GF-D8 (cell line): ENCODE measurements at places on chromosomes 6 and 20.

DNA sequence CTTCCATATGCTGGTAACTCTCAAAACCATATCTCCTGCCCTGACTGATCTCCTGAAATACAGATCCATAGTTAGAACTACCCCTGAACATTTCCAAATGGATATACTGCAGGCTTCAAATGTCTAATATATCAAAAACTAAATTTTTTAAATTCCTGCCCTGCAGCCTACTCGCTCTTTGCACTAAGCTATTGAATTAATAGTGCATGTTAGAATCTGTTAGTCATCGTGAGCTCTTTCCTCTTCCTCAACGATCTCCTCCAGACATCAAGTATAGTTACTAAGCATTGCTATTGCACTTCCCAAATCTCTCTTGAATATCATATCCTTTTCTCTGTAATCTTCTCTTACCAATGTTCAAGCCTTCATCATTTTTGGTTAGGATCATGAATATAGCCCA lies 26.0 kb upstream of the RSPO3 start:
- DNase-seq: no peak

- no peak for DNase-seq
Measured at GRCh38 chr6:160293844-160294243, 35.2 kb upstream of the SLC22A2 start.

DNA sequence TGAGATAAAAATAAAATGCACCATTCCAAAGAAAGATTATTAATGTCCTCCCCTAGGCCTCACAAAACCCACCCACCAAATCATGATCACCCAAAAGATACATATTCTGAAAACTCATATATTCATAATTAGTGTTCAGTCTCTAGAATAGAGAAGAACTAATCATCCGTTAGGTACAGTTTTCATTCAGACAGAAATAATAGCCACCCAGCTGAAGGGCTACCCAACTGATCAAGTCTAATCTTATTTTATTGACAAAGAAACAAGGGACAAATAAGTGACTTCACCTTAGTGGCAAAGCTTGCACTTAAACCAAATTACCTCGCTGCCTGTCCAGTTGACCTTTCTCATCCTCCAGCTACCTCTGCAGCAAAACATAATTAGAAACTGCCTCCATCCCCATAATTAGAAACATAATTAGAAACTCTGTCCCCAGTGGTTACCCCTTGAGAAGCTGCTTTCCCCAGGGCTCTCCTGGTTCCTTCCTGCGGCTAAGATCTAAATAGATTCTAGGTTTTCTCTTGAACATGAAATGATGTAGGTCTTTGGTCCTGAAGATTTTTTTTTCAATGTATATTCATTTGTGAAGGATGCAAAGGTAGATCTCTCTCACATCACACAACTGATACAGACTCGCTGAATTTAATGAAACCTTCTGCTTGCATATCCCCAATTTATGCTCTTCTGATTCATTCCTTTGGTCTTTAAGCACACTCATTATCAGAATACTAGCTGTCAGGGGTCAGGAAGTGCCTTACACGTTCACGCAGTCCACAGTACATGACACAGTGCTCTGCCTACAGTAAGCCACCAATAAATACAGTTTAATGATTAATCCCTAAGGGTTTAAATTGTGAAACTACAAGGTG lies 46.3 kb downstream of the HBS1L start:
- no peak for DNase-seq

DNA sequence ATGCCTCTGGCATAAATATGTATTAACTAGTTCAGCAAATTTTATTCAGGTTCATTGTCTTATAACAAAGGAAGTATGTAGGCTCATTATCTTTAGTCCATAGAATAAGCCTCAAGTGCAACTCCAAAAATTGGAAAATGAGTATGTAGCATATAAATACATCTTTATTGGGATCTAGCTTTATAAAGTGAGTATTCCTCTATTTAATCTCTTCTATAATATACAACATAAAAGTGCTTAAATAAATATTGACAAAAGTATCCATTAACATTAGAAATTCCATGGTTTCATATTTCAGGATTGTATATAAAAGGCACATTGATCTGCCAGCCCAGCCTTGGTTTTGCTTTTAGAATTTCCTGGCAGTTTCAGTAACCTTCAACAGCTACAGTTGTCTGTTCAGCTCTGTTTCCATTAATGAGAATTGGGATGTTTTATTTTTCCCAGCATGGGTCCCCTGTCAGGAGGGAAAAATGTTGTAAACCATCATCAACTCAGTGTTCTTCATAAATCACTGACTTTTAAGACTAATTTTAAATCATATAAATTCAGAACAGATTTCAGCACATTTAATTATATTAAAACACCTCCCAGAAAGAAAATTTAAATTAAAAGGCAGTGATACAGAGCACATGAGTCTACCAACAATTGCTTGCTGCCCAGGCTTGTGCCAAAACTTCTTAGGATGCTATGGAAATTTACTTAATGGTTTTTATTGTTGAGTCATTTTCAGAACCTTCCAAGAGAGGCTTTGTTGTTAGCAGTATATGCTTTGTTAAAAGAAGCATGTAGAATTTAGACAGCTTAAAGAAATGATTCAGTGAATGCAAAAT lies 119.7 kb downstream of the ADGRG6 start:
- DNase-seq: no peak

DNA sequence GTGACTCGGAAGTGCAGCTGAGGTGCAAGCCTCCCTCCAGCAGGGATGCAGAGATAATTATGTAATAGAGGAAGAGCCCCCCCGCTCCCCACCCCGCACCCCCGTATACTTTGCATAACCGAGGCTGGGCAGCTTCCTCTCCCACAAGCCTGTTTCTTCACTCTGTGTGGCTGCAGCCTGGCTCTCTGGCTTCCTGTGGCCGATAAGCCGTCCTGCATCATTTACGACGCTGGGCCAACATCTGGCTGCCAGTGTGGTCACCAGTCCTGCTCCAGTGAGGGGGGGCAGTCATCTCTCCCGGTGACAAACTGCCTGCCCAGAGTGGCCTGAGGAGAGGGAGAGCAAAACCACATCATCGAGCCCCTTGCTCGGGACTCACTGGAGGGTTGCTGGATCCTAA lies 59.2 kb downstream of the RBM38 start:
- DNase-seq: peak; percentile 94

- DNase-seq: no peak
Measured at GRCh38 chr20:58850693-58851174, at the start of gene GNAS-AS1. TSS of gene GNAS-AS1 (minus strand) at chr20:58850902.

DNA sequence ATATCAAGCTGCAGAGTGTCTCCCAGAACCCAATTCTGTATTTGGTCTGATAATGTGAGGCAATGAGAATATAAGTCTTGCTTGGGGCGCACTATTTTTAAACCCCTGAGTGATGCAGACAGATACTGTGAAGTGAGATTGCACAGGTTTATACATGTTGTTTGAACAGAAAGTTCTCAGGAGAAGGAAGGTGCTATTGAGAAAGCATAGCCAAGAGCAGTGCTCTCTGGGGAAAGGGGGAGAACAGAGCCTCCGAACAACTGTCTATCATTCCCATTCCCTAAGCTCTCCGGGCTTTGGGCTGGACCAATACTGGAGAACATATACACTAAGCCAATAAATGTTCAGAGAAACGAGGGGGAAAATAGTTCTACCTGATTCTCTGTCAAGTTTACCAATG lies 75.8 kb downstream of the PERP start:
- DNase-seq: no peak

- DNase-seq: no peak
Measured at GRCh38 chr6:170298688-170299087, 7.8 kb upstream of the DLL1 start.

GRCh38 chr6:145627451-145627850 lies 107.9 kb downstream of the EPM2A start:
- no peak for DNase-seq

- DNase-seq: no peak
Measured at GRCh38 chr6:84017709-84018452, 15.7 kb upstream of the MRAP2 start.

DNA sequence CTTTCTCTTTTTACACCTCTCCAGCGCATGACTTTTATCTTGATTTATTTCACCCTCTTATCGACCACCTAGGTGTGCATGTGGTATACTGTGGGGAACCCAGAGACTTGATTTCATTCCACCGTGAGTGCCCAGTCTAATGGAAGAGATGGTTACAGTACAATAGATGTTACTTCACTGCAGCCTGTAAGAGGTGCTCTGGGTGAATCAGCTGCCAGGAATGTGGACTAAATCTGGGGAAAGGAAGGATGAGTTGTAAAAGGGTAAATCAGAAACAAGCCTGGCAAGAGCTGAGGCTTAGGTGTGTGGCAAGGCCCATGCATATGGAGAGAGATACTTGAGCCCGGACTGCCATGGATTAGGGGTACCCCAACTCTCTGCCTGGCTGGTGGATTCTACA lies 7.4 kb downstream of the STK35 start:
- DNase-seq: no peak

DNA sequence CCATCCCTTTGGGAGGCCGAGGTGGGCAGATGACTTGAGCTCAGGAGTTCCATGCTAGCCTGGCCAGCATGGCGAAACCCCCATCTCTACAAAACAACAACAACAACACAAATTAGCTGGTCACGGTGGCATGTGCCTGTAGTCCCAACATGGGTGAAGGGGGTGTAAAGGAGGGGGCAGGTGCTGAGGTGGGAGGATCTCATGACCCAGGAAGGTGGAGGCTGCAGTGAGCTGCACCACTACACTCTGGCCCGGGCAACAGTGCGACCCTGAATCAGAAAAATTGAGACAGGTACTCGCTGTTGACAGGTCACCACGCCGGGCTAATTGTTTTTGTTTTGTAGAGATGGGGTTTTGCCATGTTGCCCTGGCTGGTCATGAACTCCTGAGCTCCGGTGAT lies 4.2 kb downstream of the SCAF8 start:
- no peak for DNase-seq

DNA sequence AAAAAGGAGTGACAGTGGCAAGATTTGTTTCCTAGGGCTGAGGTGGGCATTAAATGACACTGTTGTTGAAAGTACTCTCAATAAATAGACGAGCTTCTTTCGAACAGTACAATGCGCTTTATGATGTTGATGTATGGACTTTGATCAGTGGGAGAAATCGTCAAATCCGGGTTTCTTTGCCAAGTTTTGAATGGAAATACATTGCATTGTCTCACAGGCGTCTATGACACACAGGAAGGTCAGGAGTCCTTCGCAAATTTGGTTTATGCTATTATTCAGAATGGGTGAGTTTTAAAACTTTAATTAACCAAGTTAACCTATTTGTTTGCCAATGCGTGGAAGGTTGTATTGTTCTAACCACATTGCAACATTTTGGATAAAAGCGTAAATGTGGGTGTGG lies 547.3 kb upstream of the SLC35B3 start:
- DNase-seq: no peak

- DNase-seq: no peak
Measured at GRCh38 chr6:80356000-80356399, 249.5 kb downstream of the BCKDHB start.

GRCh38 chr6:136429264-136430065 lies 120.8 kb downstream of the MAP7 start:
- DNase-seq: no peak
